ENCODE measurements at places on chromosomes 4 and X.

DNA sequence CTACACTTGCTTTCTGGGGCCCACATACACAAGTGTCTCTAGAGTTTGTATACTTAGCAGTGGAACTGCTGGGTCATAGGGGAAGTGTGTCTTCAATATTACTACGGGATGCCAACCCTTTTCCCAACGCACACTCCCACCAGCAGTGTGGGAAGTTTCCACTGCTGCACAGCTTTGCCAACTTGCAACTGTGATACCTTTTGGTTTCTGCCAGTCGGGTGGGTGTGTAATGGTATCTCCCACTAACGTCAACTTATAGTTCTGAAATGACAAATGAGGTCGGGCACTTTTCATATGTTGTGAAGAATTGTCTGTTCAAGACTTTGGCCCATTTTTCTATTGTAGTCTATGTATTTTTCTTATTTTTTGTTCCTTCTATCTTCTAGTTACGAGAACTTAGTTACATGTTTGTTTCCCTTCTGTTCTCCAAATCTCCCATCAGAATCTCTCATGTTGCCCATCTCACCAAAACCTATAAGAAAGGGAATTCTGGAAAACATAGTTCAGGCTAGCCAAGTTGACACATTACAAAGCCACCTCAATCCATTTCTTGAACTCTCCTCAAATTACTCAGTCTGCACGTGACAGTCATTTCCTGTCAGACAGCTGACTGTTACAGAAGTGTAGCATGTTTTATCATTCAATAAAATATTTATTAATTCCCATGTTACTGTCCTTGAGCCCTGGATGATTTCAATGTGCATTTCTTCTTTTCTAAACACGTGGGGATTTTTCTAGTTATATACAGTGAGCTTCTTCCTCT lies 30.7 kb downstream of the PNMA6E start:
- DNase-seq, result no peak

- DNase-seq, result no peak
Observed at GRCh38 chrX:44698357-44698756, 145.5 kb upstream of the DUSP21 start.

GRCh38 chrX:39528161-39528916 lies 569.4 kb downstream of the BCOR start:
- DNase-seq, result no peak

GRCh38 chr4:86019906-86020305 lies 339.9 kb downstream of the MAPK10 start:
- no peak for DNase-seq

- DNase-seq, result no peak
Observed at GRCh38 chrX:119516157-119516702, 48.0 kb downstream of the SLC25A5 start.

DNA sequence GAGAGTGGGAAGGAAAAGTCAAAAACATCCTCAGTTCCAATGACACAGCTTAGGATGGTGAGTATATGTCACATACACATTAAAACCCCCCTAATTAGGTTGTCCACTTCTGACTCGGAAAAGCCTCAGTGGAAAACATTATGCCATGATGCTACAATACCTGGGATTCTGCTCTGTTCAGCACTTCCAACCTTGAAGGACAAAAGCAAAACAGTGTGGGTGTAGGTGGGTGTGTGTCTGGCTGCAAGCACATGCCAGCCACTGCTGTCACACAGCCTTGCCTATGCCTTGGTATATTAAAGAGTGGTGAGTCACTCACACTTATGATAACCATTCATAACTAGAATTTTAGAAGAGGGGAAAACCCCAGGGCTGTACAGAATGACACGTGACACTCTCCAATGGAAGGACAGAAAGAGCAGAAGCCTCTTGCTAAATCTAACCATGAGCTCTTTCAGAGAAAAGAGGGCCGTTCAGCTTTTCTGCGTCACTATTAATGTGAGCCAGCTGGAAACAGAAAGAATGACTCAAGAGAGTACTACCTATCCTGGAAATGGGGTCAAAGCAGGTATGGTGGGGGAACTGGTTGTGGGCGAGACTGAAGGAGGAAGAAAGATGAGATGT lies 159.6 kb downstream of the TET2 start:
- peak; percentile 54 for DNase-seq

GRCh38 chr4:21888195-21888976 lies 60.2 kb downstream of the KCNIP4 start:
- DNase-seq, result no peak

- DNase-seq, result peak; percentile 43
Observed at GRCh38 chr4:8419222-8420041, 21.1 kb downstream of the ACOX3 start.

GRCh38 chr4:7964459-7964858 lies 24.8 kb upstream of the AFAP1 start:
- DNase-seq, result no peak

DNA sequence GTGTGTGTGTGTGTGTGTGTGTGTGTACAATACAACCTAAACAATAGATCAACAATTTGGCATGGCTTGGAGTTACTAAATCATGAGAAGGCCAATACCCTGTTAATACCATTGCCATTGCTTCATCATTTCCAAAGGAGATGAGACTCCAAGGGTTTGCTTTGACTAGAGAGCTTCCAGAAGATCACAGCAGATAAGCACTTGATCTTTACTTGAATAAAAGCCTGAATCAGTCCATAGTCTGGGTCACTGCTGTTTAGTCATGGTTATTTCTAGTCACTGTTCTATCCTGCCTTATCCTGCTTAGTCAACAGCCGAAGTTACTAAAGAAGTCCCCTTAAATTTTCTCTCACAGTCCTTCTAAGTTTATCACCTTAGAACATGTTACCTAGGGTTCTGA lies 58.2 kb downstream of the RAB40AL start:
- no peak for DNase-seq

GRCh38 chr4:181536196-181536746 lies 706.9 kb upstream of the TENM3 start:
- no peak for DNase-seq

DNA sequence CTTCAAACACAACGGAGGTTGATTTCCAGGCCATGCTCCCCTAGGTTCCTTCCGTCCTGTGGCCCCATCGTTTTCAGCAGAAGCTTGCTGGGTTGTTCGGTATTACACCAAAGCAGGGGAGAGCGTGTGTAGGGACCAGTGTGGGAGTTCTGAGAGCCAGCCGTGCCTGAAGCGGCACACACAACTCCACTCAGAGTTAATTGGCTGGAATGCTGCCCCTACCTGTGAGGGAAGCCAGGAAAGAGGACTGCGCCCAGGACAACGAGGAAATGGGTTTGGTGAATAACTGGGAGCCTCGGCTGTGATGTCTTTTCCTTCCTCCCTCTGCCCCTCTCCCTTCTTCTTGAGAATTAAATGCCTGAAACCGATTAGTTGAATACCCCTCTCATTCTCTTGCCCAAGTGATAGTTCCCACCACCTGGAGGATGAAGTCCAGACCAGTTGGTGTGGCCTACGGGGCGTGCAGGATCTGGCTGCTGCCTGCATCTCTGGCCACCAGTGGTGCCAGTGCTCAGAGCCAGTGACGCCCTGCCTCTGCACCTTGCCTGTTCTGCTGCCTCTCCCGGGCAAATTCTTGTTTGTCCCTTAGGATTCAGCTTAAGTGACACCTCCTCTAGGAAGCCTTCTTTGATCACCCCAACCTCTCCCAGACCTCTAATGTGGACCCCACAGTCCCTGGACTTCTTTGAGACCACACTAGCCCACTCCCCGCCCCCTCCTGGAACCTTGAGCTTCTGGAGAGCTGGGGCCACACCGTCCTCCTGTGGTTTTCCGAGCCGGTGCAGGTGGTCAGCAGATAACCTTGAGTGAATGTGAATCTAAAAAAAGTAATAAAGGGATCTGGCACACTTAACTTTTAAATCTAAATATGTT lies 33.6 kb downstream of the TBC1D14 start:
- DNase-seq, result no peak

- no peak for DNase-seq
Observed at GRCh38 chr4:145829629-145830395, 108.8 kb downstream of the ZNF827 start.

GRCh38 chrX:123964156-123964834 lies 2.8 kb downstream of the STAG2 start:
- no peak for DNase-seq

GRCh38 chrX:152637649-152638442 lies at the start of gene GABRQ:
Gene GABRQ, plus strand, starts transcription at chrX:152637895. Its CDS starts 308 bp downstream, at chrX:152638203.
- no peak for DNase-seq

DNA sequence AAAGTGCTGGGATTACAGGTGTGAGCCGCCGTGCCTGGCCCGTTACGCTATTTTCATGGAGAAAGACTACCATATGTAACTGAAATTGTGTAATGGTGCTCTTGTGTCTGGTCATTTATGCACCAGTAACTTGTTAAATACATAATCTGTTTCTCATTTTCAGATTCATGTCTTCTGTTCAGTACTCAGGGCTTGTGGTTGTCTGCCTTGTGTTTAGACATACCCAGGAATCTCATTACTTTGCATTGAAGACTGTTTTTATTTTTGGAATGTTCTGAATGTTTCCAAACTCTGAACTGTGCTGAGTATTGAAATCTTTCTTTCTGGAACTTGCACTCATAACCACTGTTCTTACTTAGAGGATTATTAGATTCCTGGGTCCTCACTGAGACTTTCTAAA lies 52.8 kb downstream of the PDLIM5 start:
- DNase-seq, result no peak

DNA sequence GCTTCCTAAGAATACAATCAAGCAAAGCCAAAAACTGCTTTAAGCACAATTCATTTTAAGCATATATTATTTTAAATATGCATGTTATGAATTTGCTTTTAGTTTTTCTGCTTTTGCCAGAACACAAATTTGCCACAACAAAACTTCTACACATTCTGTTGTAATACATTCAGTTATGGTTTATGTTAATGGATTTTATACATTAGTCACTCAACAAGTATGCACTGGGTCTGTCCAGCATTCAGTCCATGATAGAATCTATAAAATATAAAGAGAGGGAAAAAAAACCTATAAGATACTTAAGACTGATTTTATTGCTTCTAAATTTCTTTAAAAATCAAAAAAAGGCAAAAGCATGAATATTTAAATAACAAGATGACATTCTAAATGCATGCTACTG lies 22.2 kb downstream of the IQCM start:
- DNase-seq, result no peak

DNA sequence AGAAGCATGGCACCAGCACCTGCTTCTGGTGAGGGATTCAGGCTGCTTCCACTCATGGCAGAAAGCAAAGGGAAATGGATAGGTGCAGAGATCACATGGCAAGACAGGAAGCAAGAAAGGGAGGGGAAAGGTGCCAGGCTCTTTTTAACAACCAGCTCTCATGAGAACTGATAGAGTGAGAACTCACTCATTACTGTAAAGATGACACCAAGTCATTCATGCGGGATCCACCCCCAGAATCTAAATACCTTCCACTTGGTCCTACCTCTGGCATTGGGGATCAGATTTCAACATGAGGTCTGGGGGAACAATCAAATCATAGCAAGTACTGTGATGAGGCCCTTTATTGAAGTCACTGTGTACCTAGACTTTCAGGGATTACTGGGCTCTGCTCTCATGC lies 72.0 kb upstream of the PRDM5 start:
- no peak for DNase-seq

GRCh38 chr4:8266508-8266907 lies 3.0 kb upstream of the HTRA3 start:
- no peak for DNase-seq

- no peak for DNase-seq
Observed at GRCh38 chrX:14006540-14006939, 23.2 kb downstream of the GEMIN8 start.

GRCh38 chr4:183252959-183253358 lies 67.1 kb downstream of the CLDN22 start:
- DNase-seq, result no peak

DNA sequence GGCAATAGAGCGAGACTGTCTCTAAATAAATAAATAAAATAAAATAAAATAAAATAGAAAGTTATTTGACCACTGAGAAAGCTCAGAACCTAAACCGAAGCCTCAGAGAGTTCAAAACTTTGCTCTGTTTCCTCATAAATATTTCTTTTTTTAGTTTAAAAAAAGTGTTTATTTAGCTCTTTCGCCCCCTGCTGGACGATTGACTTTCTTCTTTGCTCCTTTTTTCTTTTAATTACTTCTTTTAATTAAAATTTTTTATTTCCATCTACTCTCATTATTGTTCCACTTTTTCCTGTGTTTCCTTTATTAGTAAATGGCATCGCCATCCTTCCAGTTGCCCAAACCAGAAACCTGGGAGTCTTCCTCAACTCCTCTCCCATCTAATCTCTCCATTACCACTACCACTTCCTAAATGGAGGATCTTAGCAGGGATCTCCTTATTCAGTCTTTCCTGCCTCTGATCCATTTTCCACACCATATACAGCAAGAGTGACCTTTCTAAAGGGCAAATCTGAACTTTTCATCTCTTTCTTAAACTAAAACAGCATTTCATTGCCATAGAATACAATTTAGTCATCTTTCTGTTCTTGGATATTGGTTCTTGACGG lies 728 bp upstream of the IL13RA2 start:
- DNase-seq, result no peak

GRCh38 chr4:109989618-109990017 lies 76.9 kb downstream of the EGF start:
- DNase-seq, result no peak

DNA sequence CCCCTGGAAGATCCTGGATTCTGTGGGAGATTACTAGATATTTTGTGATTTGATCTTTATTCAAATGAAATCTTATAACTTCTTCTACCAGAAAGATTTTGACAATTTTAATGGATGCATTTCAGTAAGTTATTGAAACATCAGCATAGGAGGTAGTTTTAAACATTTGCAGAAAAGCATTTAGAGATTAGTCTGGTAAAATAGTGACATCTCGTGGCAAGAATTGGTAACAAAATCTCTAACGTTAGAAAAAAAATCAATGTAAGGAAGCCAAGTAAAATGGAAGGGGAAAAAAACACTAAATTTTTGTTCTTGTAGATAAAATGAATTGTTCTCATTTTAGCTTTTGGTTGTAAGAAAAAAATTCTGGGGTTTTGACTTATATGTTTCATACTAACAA lies 73.3 kb downstream of the TASL start:
- no peak for DNase-seq

DNA sequence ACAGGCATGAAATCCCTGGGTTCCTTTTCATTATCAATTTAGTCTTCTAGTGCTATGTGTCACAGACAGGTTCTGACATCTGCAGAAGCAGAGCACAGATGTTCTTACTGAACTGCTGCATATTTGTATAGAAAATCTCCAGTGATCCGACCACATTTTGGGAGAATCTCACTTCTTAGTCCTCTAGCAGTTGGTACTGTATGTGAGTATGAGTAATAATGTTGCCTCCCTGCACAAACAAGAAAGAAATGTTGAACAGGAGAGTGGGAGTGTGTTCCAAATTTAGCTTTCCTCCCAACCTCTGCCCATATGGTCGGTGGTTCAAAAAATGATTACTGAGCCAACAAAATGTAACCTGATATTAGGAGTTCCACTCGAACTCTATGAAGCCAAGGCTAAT lies 165.3 kb upstream of the GPC4 start:
- no peak for DNase-seq

DNA sequence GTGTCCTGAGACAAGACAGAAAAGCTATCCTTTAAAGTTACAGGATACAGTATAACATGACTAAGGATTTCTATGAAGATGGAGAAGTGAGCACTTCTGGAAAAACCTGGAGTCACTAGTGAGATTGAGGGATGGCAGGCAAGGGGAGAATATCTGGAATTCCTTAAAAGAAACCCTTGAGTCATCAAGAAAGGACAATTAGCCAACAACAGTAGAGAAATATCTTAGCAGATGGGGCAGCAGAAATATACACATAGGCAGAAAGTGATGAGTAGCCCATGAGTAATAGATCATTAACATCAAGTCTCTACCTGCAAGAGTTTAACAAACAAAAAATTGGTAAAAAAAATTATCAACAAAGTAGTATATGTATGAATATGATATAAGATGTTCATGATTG lies 858.8 kb upstream of the FRG1 start:
- no peak for DNase-seq
